HepG2 (cell line): ENCODE measurements at places on chromosomes 7 and 10. TPM values are rescaled to one million over a fixed set of nuclear protein-coding genes. Genes with fewer than 3 reads are reported as not detected.

Gene CXCL12
- total RNA-seq, result not detected in 2 replicates

Gene NANOS1
- total RNA-seq, result 1.5 and 1.7 TPM in 2 replicates

Gene NOS3
- 3.7 and 4.8 TPM in 2 replicates for total RNA-seq

Gene CRPPA
- 1.1 and 1.3 TPM in 2 replicates for total RNA-seq

Gene STEAP2
- 3.5 and 4.3 TPM in 2 replicates for total RNA-seq

Gene PNLIPRP3
- total RNA-seq, result not detected in 2 replicates

Gene NRBF2
- total RNA-seq, result 28.4 and 39.0 TPM in 2 replicates

Gene CLDN12
- 32.0 and 44.1 TPM in 2 replicates for total RNA-seq

Gene EVX1
- not detected in 2 replicates for total RNA-seq

GRCh38 chr10:22434521-22434920 is 89.2 kb downstream of the SPAG6 start:
- no peak for DNase-seq
- no peak overlapping the region for H3K4me3 ChIP-seq
- no peak overlapping the region for H3K27ac ChIP-seq
- no peaks in the 10 kb centered on the region for H3K36me3 ChIP-seq
- H3K27me3 ChIP-seq, result no peaks in the 10 kb centered on the region; the same call in 1 of the 2 replicates

GRCh38 chr7:130452951-130453350 is 12.1 kb upstream of the CEP41 start:
- no peak overlapping the region for H3K27ac ChIP-seq
- H3K4me3 ChIP-seq, result no peak overlapping the region
- no peaks in the 10 kb centered on the region for H3K36me3 ChIP-seq
- no peak for DNase-seq
- no peaks in the 10 kb centered on the region for H3K27me3 ChIP-seq
- H3K4me1 ChIP-seq, result no peaks in the 10 kb centered on the region

DNA sequence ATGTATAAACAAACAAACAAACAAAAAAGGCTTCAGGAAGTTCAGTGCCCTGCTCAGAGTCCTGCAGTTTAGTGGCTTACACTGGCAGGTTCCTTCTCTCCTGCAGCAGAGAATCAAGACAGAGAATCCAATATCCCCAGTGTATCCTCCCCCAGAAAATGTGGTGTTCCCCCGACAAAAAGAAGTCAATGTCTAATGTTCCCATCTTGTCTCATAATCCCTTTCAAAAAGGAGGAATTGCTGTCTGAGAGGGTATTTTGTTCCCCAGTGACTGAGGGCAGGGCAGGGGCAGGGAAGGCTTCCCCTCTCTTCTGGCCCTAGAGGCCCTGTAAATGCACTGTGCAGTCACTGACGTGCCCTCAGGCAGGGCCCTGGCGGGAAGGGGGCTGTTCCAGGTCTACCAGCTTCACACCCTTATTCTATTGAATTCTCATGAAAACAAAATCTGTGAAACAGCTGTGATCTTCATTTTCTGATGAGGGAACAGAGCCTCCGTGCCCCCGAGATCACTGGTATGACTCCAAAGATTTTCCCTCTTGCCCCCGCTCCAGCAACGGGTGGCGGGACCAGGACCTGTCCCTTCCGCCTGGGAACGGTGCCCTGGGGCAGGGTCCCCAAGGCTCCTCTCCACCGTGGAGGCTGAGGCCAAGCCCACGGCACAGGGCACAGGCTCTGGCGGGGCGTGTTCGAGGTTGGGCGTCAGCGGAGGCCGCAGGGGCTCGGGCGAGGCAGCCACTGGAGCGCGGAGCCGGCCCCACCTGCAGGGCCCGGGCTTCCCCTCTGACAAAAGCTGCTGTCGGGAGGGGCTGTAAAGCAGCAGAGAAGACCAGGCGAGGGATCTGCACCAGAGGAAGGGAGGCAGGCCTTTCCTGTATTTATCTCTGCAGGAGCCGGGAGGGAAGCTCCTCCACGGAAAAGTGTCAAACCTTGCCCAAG is 13.4 kb upstream of the WDFY4 start:
- DNase-seq, result no peak
- no peaks in the 10 kb centered on the region for H3K36me3 ChIP-seq
- H3K27ac ChIP-seq, result no peak overlapping the region
- H3K27me3 ChIP-seq, result no peaks in the 10 kb centered on the region; the same call in 1 of the 2 replicates

- no peak overlapping the region for H3K27ac ChIP-seq
- H3K4me1 ChIP-seq, result no peaks in the 10 kb centered on the region
- H3K36me3 ChIP-seq, result no peaks in the 10 kb centered on the region
- H3K27me3 ChIP-seq, result no peaks in the 10 kb centered on the region
- DNase-seq, result no peak
- H3K4me3 ChIP-seq, result no peak overlapping the region
Observed at GRCh38 chr7:77819021-77819420, 20.4 kb downstream of the PHTF2 start.

- DNase-seq, result no peak
- no peak overlapping the region for H3K4me3 ChIP-seq
- no peaks in the 10 kb centered on the region for H3K36me3 ChIP-seq
- no peaks in the 10 kb centered on the region for H3K27me3 ChIP-seq
Observed at GRCh38 chr10:15868006-15868405, 7.7 kb upstream of the MINDY3 start.

GRCh38 chr10:124563320-124564040 is 101.9 kb downstream of the LHPP start:
- no peak overlapping the region for H3K4me3 ChIP-seq
- no peaks in the 10 kb centered on the region for H3K36me3 ChIP-seq
- no peak for DNase-seq
- H3K27ac ChIP-seq, result no peak overlapping the region
- H3K27me3 ChIP-seq, result 0 out of 3 replicates have a peak, but pooled peaks cover 4% of the 10 kb centered on the region

- H3K27ac ChIP-seq, result no peak overlapping the region
- H3K4me3 ChIP-seq, result no peak overlapping the region
- H3K4me1 ChIP-seq, result peaks cover 7% of the 10 kb centered on the region; the same call in 1 of the 2 replicates
Observed at GRCh38 chr7:55242613-55243012, 122.5 kb upstream of the LANCL2 start.

GRCh38 chr7:68676813-68677535 is 921.3 kb upstream of the AUTS2 start:
- DNase-seq, result no peak
- H3K27ac ChIP-seq, result no peak overlapping the region
- H3K27me3 ChIP-seq, result no peaks in the 10 kb centered on the region
- no peaks in the 10 kb centered on the region for H3K36me3 ChIP-seq
- no peak overlapping the region for H3K4me3 ChIP-seq
- H3K4me1 ChIP-seq, result no peaks in the 10 kb centered on the region

GRCh38 chr7:33821970-33822369 is 83.4 kb upstream of the BMPER start:
- no peaks in the 10 kb centered on the region for H3K27me3 ChIP-seq
- DNase-seq, result no peak
- H3K27ac ChIP-seq, result no peak overlapping the region
- no peaks in the 10 kb centered on the region for H3K4me1 ChIP-seq
